ENCODE measurements at places on chromosomes 11 and 22.

DNA sequence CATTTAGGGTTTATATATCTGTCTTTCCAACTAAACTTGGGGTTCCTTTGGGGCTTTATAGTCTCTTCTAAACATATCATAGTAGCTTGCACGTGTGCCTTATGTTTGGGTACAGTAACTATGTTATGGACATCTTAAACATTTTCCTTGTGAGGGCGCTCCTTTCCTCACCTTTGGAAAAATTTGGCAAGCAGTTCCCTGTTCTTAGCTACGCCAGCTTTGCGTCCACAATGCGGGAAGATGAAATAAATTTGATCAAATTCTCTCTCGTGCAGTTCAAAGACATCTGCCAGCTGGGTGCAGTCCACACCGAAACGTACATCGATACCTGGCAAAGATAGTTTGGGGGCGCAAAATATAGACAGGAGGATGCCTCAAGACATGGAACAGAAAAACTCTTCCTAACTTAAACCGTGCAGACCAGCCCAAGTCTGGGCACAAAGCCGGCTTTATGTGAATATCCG is 548 bp downstream of the FDXACB1 start:
- DNase-seq: no peak

DNA sequence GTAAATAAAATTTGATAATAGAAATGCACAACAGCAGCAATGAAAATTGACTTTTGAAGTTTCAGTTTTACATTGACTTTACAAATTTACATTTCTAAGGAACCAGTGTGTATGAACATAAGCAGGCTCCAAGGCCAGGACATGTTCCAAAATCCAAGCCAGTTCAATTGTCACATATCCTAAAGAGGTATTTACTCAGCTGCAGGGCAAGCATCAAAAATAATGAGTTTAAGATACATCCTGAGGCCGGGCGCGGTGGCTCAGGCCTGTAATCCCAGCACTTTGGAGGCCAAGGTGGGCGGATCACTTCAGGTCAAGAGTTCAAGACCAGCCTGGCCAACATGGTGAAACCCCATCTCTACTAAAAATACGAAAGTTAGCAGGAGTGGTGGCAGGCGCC is 39.0 kb upstream of the AKIP1 start:
- no peak for DNase-seq

DNA sequence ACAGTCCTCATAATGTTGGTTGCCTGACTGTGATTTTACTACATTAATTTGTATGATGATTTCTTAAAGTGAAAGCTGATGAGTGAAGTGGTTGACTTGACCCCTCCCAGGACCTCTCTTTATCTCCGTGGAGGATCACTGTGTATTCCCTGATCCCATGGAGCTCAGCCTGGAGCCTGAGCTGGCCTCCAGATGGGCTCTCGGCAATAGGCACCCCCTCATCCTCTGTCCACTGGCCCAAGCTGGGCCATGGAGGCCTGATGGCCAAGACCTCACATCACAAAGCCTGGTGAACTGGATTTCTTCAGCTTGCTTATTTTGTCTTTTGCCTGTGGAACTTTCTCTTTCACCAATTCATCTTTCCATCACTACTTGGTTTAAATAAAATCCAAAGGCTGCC is 75.2 kb downstream of the WNT11 start:
- DNase-seq: no peak

GRCh38 chr11:124839128-124839971 is 25.9 kb upstream of the ROBO3 start:
- no peak for DNase-seq

- no peak for DNase-seq
These were observed 202.9 kb downstream of the GRIK4 start for GRCh38 chr11:120714438-120714837.

DNA sequence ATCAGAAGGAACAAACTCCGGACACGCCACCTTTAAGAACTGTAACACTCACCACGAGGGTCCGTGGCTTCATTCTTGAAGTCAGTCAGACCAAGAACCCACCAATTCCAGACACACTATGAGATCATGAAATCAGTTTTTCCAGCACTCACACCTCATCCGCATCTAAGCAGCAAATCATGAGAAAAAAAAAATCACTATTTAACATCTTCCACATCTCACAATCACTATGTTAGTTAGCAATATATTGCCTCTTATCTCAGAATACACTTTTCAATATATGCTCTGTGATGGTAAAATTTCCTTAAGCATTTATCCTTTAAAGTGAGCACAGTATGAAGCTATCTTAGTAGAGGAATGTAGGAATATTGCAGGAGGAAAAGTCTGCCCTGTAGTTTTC is 328.7 kb downstream of the FAM181B start:
- no peak for DNase-seq

DNA sequence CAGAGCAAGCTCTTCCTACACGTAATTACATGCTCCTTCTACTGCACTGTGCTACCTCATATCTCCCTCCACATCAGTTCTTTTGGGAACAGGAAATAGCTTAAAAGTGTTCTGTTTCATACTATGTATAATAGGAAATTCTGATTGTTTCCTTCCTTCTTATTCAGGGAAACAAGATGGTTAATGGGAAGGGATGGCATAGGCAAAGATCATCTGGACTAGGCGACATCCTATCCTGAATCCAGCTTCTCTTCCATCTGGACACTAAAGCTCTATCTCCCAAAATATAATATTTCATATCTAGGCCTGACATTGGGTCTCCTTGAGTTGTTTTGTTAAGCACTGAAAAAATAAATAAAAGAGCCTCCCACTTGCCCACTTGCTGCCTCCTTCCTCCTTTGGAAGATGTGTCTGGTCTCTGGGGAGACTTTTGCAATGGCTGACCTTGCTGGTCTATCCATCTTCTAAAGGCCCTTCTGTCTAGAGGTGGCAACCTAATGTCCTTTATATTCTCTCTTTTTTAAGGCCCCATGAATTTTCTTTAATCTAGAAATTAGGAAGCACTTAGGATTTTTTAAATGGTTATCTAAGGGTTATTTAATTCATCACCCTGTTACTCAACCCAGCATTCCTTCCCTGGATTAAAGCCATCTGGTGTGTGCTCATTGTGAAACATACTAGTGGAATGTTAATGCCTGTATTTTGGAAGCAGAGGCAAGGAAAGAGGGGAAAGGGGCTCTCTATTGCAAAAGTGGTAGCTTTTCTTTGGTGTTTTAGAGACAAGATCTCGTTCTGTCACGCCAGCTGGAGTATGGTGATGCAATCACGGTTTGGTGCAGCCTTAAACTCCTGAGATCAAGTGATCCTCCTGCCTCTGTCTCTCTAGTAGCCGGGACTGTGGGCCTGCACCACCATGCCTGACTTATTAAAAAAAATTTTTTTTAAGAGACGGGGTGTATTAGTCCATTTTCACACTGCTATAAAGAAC is 20.6 kb downstream of the CLMP start:
- no peak for DNase-seq

GRCh38 chr22:46910624-46911023 is 148.2 kb downstream of the TBC1D22A start:
- DNase-seq: no peak

DNA sequence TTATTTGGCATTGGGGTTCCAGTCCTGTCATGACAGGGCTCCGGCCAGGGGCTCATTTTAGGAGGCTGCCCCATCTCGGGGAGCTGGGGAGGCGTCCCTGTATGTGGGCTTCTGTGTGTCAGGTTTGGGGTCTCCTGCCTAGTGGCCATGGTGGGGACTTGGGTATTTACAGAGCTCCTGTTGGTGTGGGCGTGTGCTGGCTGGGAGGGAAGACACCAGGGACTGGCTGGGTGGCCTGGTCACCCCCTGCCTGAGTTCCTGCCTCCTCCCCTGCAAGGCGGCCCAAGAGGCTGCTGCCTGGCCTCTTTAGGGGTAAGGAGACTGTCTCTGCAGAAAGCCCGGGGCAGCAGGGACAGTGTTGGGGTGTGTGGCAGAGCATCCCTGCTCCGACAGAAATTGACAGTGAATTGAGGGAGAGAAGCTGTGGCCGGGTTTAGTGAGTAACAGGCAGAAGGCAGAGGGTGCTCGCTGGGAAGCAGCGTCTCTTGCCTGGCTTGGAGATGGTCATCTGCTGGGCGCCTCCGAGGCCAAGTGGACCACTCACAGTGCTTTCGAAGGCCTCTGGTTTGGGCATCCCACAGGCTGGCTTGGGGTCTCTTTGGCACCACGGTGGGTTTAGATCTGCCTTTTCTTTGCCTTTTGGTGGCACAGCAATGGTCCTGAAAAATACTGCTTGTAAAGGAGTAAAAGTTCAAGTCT is 40.3 kb upstream of the GRAMD4 start:
- no peak for DNase-seq

GRCh38 chr22:27435844-27436576 is 365.5 kb downstream of the MN1 start:
- DNase-seq: no peak

GRCh38 chr11:117772360-117772759 is 24.7 kb downstream of the DSCAML1 start:
- no peak for DNase-seq

GRCh38 chr11:113701491-113701890 is 4.6 kb downstream of the TMPRSS5 start:
- no peak for DNase-seq

DNA sequence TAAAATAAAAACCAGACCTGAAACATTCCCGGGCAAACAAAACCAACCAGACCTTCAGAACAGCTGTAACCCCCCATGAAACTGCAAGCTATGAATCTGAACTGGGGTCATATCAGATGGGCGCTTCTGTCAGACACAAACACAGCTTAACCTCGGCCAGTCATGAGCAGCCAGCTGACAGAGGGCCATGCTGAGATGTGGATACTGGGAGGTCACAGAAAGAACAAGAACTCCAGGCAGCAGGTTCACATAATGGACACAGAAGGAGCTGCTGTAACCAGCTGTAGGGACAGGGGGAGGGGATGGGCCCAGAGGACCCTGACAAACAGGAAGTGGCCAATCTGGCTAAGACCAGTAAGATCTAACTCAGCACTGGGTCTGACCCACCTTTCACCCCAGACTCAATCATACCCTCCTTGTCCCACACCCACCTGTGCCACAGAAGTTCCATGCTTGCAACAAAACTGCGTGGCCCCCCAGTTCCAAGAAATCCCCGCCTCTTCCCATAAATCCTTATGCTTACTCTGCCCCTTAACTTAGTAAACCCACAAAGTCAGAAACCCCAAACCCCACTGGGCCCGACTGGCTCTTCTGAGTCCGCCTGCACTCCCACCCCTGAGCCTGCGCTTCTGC is 4.0 kb downstream of the APOL4 start:
- DNase-seq: no peak

GRCh38 chr11:58832056-58832645 is 12.4 kb downstream of the GLYATL2 start:
- DNase-seq: no peak

DNA sequence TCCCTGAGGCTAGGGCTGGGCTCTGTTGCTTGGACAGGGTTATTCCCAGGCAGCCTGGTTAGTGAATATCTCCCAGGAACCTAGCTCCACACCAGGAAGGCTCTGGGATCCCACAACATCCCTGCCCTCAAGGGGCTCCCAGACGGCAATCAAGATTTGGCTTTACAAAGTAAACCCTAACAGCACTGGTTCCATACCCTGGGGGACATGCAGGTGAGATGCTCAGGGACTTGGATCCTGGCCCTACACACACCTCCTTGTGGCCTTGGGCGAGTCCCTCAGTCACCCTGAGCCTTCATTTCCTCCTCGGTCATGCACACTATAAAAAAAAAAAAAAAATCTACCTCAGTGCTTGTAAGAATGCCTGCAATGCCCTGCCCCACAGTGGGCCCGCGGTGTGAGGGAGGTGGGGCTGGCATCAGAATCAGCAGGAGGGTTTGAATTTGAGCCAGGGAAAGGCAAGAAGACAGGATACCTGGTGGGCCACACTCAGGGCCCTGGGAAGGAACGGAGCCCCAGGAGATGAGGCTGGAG is 86.3 kb downstream of the MORC2 start:
- DNase-seq: no peak

GRCh38 chr11:125141686-125142535 is 22.6 kb upstream of the PKNOX2 start:
- DNase-seq: peak; percentile 48

GRCh38 chr11:35841733-35842132 is 102.1 kb upstream of the LDLRAD3 start:
- DNase-seq: no peak

GRCh38 chr11:129917231-129917630 is 21.9 kb upstream of the NFRKB start:
- DNase-seq: no peak

DNA sequence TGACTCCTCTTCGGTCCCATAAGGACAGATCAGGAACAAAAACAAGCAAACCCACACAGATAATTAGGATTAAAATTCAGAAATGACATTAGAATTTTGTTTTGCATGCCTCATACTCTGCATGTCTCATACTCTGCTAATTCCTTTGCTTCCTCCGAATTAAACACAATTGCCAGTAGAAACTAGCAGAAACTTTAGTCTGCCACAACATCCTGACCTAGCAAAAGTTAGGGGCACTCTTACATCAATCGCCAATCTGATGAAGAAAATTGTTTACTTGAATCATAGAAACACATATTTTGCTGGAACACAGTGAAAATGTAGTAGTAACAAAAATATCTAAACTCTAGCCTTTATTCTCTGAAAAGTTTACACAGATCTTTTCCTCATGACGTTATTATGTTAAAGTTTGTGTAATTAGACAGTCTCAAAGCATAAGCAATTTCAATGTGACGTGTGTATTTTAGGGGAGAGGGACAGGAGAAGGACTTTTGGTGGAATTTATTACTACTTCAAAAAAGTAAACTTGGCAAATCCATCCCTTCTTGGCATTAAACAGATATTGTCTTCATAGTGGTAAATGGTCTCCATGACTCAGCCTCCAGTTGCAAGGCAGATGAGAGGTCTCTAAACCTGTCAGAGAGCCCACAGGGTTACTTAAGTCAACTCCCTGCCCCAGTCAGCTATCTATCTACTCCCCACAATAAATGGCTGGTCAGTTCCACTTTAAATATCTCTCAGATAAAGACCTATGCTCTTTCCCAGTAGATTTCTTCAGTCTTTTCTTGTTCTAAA is 249.8 kb upstream of the UBASH3B start:
- DNase-seq: no peak

DNA sequence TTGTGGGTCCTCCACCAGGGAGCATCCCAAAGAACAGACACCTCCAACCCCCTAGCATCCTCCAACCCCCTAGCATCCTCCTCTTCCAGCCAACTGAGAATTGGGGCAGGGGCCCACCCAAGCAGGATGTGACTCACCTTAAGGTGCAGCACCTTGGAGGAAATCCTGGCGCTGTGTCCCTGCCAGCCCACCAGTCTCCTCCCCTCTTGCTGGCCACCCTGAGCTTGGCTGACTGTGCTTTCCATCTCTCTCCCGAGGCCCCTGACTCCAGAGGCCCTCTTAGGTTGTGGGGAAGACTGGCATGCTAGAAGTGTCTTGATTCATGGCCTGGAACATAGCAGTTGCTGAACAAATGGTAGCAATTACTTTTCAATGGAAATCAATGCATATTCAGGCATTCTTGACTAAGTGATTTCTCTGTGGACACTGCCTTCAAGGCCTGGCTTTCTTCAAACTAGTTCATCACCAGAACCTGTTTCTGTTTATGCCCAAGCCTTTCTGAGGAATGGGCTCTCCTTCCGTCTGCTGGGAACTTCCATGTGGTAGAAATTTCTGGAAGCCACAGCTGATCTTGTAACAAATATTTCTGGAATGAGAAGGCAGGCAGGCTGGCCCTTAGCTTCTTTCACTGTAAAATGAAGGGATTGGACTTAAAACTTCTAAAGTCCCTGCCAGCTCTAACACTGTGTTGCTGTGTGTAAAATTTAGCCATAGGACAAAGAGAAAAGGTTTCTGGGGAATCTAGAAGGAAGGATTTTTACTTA is 60.5 kb downstream of the CEP164 start:
- no peak for DNase-seq

- no peak for DNase-seq
These were observed 9.6 kb downstream of the OR52N2 start for GRCh38 chr11:5818245-5818886.

Measured in stimulated activated CD8-positive, alpha-beta memory T cell treated with anti-CD3 and anti-CD28 coated beads, Interleukin-4, amount 100 ng/mL, for 4 hours (primary cell).